ENCODE measurements at places on chromosomes 7 and 10.

GRCh38 chr10:18144928-18145327 is 4.7 kb downstream of the CACNB2 start:
- DNase-seq = no peak

DNA sequence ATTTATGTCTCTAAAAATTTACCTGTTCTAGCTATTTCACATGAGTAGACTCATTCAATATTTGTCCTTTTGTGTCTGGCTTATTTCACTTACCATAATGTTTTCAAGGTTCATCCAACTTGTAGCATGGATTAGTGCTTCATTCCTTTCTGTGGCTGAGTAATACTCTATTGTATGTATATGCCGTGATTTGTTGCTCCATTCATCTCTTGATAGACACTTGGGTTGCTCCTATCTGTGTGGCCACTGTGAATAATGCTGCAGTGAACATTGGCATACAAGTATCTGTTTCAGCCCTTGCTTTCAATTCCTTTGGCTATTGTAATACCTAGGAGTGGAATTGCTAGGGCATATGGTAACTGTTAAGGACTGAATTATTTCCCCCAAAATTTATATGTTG is 86.9 kb downstream of the VWC2 start:
- no peak for DNase-seq

DNA sequence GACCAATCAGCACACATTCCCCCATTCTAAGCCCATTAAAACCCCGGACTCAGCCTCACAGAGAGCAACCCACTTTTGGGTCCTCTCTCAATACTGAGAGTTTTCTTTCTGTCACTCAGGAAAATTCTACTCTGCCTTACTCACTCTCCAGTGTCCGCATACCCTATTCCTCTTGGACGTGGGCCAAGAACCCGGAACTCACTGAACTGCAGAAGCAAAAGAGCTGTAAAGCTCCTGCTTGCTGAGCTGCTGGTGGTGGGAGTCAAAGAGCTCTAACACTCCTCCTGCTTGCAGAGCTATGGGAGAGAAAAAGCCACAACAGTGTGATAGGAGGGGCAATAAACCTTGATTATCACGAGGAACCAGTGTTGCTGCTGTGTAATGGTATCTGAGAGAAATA is 386.9 kb downstream of the POM121L12 start:
- no peak for DNase-seq

- no peak for DNase-seq
Observed at GRCh38 chr10:71562904-71563303, 156.7 kb downstream of the C10orf105 start.

DNA sequence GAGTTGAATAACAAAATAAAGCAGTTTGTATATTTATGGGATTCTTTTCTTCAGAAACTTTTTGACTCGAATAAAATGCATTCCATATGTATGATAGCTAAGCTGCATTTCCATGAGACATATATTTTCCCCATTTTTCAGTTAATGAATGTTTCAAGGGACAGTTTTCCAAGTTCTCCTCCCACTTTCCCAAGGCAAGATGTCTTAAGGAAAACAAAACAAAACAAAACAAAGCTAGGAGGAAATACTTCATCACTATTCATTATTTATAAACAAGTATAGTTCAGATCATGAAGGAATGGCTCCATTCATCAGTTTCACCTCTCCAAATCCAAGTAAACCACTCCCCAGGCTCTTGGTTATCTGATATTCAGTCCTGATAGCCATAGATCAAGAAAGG is 261.0 kb downstream of the WDR11 start:
- no peak for DNase-seq

DNA sequence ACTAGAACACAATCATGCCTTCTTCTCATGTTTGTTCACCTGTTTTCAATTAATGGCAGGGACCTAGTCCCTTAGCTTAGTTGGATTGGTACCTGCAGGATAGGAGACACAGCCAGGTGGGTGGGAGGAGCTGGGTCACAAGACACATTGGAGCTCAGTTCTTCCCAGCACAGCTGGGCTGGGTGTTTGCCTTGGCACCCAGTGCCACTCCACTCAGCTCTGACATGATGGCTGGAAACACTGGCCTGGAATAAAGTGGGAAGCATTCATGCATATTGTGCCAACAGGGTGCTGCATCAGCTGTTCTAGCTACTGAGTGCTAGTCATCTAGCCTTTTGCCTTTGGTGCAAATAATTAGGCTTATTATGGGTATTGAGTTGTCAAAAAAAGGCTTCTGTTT is 226.1 kb downstream of the PTEN start:
- no peak for DNase-seq

DNA sequence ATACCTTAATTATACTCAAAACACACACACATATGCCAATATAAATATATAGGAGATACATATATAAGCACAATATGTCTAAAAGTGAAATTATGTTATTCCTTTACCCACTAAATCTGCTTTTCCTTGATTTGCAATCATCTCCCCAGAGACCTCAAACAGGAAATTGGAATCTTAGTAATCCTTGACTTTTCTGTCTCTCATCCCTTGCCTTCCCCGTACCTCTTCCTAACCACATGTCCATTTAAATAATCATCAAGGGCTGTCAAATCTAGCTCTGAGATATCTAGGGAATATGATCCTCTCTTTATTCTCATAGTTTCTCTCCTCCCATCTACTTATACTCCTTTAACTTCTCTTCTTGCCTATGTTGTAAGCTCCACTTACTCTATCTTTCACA is 336.6 kb downstream of the HGF start:
- DNase-seq = no peak

DNA sequence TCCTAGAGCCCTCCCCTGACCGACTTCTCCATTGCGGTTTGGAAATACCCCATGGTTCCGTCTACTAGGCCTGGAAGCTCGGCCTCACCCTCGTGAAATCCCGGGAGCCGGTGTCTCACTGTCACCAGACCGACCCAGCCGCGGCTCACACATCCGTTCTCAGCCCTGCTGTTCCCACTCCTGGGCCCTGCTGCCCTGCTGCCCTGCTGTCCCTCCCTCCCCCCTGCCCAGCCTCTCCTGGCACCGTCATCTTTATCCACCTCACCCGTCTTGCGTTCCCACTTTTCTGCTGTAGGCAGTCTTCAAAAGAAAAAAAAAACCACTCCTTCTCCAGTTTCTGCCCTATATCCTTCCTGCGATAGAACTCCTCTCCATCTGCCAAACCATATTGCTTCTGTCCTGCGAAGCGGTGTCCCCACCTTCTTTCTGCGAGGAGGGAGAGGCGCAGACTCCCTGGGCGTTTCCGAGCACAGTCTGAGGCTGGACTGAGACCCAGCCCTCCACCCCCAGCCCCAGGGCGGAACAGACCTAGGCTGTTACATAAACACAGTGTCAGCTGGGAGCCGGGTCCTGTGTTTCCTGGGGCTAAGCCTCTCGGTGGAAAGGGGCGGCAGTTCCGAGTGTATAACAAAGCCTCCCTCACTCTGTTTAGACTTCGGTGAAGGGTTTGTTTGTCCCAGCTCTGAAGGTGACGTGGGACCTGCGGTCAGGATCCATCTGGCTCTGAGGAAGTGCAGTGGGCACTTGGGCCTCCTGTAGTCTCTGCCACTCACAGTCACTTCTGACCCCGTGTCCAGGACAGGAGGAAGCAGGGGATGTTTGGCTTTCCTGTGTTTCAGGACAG is 2.8 kb downstream of the AGAP3 start:
- peak; percentile 89 for DNase-seq

DNA sequence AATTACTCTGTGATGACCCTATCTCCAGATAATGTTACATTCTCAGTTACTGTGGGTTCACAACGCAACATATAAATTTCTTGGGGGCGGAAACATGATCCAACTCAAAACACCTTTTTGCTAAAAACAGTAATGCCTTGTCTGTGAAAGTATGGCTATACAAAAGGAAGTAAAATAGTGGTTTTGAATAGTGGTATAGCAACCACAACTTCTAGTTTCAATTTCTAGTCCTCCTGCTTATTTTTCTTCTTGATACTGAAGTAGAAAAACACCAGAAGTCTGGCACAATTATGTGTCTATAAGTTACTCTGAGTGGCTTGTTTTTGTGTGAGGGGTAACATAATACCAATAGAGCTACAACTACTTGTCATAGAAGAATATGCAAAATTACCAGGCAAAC is 21.5 kb upstream of the ZNF800 start:
- no peak for DNase-seq

DNA sequence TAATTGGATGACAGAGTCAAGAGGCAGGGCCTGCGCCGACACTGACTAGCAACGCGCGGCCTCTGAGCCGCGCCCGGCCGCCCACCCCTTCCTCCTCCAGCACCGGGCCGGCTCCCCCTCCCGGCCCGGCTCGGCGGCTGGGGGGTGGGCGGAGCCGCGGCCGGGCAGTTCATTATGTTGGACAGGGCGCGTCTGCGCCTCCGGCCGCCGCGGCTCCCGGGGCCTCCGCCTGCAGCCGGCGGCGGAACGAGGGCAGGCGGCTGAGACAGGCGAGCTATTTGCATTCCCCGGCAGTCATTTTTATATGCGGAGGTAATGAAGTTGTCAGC is 106.7 kb downstream of the SNX10 start:
- DNase-seq = peak; percentile 75

- DNase-seq = no peak
Observed at GRCh38 chr10:1284076-1284475, 227.9 kb downstream of the WDR37 start.

DNA sequence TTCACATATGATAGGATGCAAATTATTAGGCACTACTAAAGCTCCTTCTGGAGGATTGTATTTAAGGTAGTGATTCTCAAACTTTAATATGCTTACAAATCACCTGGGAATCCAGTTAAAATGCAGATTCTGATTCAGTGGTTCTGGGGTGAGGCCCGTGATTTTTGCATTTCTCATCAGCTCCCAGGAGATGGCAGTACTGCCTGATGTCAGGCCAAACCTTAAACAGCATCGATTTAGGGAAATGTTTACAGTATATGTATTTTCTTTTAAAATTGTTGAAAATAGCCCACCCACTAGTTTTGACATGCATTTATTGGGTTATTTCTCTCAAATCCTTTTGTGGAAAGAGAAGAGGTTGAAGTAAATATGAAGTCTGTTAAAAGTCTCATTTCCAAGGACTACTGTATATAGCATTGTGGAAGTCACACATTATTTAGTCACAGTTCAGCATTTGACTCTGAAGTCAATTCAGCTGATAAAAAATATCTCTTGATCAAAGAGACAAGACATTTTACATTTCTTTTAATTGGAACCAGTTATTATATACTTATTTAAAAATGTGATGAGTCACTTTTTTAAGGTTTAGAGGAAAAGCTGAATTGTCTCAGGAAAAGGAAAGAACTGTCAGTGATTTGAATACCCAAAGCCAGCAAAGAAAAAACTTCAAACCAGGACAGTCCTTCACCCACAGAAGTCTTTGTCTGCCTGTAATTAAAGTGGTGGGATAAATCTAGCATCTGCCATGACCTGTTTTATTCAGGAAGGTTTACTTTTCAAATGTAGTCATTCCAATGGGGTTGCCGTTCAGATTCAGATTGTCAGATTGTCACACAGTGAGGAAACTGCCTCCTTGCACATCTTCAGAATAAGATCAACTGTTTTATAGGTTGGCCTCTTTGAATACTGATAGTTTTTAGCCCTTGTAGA is 21.1 kb upstream of the HBP1 start:
- peak; percentile 21 for DNase-seq

DNA sequence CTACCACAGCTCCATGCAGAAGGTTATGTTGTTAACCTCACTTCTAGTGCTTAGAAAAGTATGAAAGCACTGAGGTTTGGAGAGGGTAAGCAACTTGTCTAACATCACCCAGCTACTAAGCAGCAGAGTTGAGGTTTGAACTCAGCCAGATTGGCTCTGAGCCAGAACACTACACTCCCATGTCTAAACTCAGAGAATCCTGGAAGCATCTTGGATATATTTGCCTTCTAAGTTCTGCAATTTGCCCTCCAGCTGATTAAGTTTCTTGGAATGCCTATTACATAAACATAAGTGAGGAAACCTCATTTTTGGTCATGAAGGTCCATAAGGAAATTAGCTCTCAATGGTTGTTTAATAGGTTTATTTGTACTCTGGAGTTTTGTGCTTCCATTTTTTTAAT is 78.1 kb upstream of the PHYHIPL start:
- DNase-seq = no peak

DNA sequence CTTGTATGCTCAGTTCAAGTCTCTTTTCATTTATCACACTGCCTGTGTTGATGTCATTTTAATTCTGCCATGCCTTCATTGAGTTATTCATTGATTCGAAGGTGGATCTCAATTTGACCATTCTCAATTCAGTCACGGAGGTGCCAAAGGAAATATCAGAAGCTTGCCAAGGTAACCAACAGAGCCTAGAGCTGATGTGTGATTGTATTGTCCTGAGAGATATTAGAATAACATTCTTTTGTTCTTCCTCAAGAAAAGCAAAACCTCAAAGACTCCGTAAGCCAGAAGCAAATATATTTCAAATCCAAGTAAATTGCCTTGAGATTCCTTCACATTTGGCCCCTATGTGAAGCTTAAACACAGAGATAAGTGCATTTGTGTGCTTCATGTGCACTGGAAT is 345.3 kb downstream of the CXCL12 start:
- DNase-seq = no peak

DNA sequence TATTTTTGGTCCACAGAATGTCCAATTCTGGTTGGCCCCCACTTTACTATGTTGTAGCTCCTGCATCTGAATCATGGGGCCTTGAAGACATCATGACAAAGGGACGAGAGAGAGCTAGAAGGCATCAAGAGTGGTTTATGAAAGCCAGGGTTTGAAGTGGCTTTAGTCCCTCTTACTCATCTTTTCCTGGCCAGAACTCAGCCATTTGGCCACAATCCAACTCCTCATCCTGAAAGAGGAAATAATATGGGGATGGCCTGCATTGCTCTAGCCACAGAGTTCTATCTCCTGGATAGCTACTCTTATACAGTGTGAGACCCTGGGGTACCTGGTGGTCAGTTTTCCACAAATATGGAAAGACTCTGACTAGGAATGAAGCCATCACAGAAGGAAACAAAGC is 418.9 kb downstream of the XPNPEP1 start:
- no peak for DNase-seq

- no peak for DNase-seq
Observed at GRCh38 chr7:76357475-76358010, 1.2 kb downstream of the YWHAG start.

GRCh38 chr7:134422638-134423037 is 36.3 kb downstream of the AKR1B1 start:
- DNase-seq = no peak

DNA sequence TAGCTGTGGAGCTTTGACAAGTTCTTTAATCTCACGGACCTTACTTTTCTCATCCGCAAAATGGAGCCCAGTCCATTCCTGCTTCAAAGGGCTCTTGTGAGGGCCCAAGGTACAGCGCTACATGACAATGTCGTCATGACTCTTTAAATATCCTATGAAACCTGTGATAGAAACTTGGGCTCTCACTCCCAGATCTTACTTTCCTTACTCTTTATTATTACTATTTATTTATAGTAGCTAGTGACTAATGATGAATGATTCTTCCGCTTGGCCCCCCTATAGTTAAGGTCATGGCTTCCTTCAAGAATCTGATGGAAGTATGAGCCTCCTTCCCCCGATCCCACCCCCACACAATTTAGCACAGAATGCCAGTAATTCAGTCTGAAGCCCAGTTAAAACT is 41.9 kb downstream of the RBM20 start:
- no peak for DNase-seq

DNA sequence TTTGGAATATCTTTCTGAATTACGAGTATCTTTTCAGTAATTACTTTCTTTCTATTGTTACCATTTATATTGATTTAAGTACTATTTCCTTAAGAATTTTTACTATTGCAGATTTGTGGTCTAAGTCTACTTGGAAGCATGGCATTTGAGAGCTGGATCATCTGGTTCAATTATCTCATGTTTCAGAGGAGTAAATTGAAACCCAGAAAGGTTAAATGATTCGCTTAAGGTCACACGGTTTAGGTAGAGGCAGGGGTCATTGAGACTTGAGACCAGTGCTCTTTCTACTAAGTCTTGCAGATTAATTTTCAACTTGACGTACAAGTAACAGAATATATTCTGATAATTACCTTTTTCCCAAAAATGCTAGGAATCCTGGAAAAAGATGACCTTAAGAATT is 109.2 kb upstream of the GLCCI1 start:
- no peak for DNase-seq

Data from WERI-Rb-1 (cell line).